ENCODE measurements at places on chromosomes 13 and 19. TPM values are rescaled to one million over a fixed set of nuclear protein-coding genes. Genes with fewer than 3 reads are reported as not detected.

Gene CRX
- not detected for total RNA-seq

Gene PSG1
- not detected for total RNA-seq

Gene PEG3
- under 0.01 TPM for total RNA-seq

Gene SLC25A30
- total RNA-seq, result 23.7 TPM

Gene GYS1
- 10.0 TPM for total RNA-seq

Gene ACTN4
- 59.0 TPM for total RNA-seq

Gene TJP3
- total RNA-seq, result 5.7 TPM

Gene SIGLEC12
- not detected for total RNA-seq

Gene HSH2D
- total RNA-seq, result 32.2 TPM

Gene ZNF677
- total RNA-seq, result 5.5 TPM

Gene UQCR11
- 31.6 TPM for total RNA-seq

Gene ENOX1
- total RNA-seq, result under 0.01 TPM

Gene TTYH1
- total RNA-seq, result 0.31 TPM

Data from mononuclear cell (primary cell).